ENCODE measurements at places on chromosomes 7 and 10.
A peak's percentile ranks its signal among the peaks of the same experiment; 100 is the strongest.

- DNase-seq, result peak; percentile 41
Measured at GRCh38 chr7:36784991-36785940, 61.0 kb upstream of the AOAH start.

DNA sequence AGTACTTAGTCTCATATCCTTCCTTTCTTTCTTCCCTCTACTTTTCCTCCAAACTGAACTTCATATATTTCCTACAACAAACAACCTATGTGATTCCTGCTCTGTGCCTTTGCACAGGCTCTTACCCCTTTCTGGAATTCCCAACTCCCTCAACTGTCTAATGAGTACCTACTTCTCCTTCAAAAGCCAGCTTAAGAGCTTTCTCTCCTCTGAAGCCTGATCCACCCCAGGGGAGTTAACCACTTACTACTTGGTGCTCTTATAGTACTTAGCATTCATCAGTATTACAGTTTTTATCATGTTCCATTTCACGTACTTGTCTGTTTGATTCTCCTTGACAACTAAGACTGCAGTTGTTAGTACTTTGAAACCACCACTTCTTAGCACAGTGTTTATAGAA, 246.1 kb downstream of the LRRTM3 start:
- DNase-seq, result no peak

DNA sequence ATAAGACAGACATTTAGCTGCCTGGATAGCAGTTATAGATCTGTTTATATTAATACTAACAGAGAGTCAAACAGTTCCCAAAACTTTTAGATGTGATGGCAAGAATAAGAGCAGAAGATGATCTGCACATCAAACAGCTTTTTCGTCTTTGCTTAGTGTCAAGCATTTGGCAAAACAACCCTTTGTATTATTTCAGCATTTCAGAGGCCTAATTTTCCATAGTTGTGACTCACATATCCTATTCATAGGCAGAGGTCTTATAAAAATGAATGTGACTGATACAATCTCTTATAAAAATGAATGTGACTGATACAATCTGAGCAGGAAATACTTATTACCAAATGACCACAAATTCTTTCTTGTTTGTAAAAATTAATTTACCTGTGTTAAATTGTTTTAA, 71.2 kb downstream of the LRRTM3 start:
- no peak for DNase-seq

DNA sequence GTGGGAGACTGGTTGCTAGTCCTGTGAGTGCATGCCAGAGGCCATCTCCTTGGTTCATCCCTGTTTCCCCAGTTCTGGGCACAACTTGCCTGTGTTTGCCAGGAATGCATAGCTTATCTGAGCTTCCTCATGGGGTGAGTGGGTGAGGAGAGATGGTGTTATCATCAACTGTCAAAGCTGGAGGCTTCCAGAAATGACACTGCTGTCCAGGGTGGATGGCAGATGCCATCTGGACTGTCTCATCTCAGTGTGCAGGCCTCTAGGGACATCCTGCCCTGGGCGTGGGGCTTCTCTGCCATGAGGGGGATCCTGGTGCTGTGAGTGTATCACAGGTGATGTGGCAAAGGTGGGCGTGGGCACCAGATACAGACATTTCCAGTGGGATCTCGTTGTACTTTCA, 328.6 kb downstream of the DPP6 start:
- no peak for DNase-seq

- peak; percentile 81 for DNase-seq
Measured at GRCh38 chr7:147304376-147304775, 1187.8 kb downstream of the CNTNAP2 start.

Data from hematopoietic multipotent progenitor cell treated with erythropoietin and hydrocortisone succinate and interleukin-3 and kit ligand, for 6 days (in vitro differentiated cells).